Epithelial cell of esophagus (primary cell): ENCODE measurements at places on chromosomes 1 and 21.

- no peak for DNase-seq
Measured at GRCh38 chr1:65953170-65953569, 160.5 kb downstream of the PDE4B start.

DNA sequence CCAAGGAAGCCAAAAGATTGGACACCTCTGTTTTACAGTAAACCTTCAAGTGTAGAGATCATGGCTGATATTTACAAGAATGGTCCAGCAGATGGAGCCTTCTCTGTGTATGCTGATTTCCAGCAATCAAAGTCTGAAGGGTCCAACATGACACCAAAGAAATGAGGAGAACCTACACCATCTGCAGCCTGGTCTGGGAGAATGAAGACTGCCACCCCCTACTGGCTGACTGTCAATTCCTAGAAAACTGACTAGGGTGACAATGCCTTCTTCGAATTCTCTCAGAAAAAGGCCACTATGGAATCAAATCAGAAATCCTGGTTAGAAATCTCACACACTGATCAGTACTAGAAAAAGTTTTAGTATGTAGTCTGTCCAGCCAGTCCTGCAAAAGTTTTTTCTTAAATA lies 83.3 kb downstream of the CDC42BPA start:
- DNase-seq = peak; percentile 71

- no peak for DNase-seq
Measured at GRCh38 chr1:84665703-84666317, 24.5 kb downstream of the SSX2IP start.

- no peak for DNase-seq
Measured at GRCh38 chr1:17810668-17811067, 55.5 kb downstream of the ACTL8 start.

- DNase-seq = no peak
Measured at GRCh38 chr1:182783068-182783467, 6.5 kb upstream of the NPL start.
